ENCODE measurements at places on chromosomes 4 and X. TPM values are rescaled to one million over a fixed set of nuclear protein-coding genes. Genes with fewer than 3 reads are reported as not detected.

Gene TRPC5OS
- not detected for total RNA-seq

Gene PCDH18
- 22.4 TPM for total RNA-seq

Gene GAGE12C
- total RNA-seq, result not detected

Gene KLB
- 0.38 TPM for total RNA-seq

Gene HPSE
- 12.5 TPM for total RNA-seq

Gene SPANXA2
- not detected for total RNA-seq

Gene HSFX2
- not detected for total RNA-seq

Gene OTUD6A
- total RNA-seq, result not detected

Gene SPANXC
- total RNA-seq, result not detected

Gene TSPAN5
- total RNA-seq, result 10.9 TPM

Gene ADH4
- 1.9 TPM for total RNA-seq

Gene PPP1R2C
- not detected for total RNA-seq

Gene SULT1E1
- not detected for total RNA-seq

Gene USP17L27
- total RNA-seq, result not detected

Gene MAGEE1
- total RNA-seq, result 0.95 TPM

Gene MGARP
- total RNA-seq, result 0.38 TPM

Gene HERC6
- 20.7 TPM for total RNA-seq

Gene RTL9
- not detected for total RNA-seq

Gene PRPS2
- 43.2 TPM for total RNA-seq

Gene PHEX
- 0.04 TPM for total RNA-seq

Gene TNMD
- total RNA-seq, result not detected

Gene RPS6KA3
- 15.8 TPM for total RNA-seq

Gene AFAP1
- 12.0 TPM for total RNA-seq

Gene POLN
- 1.4 TPM for total RNA-seq

Gene CC2D2A
- 5.0 TPM for total RNA-seq

Gene NXF2B
- not detected for total RNA-seq

Gene MTMR8
- 1.0 TPM for total RNA-seq

Gene TSC22D3
- 50.2 TPM for total RNA-seq

Gene SHROOM3
- total RNA-seq, result 20.3 TPM

Gene SMR3B
- total RNA-seq, result not detected

Gene PLAC8
- total RNA-seq, result 76.3 TPM

Gene MAGEE2
- total RNA-seq, result not detected

Gene MMRN1
- total RNA-seq, result 25.1 TPM

Gene FGFR3
- total RNA-seq, result 307 TPM

All from esophagus squamous epithelium (tissue), 5 donors.